ENCODE measurements at places on chromosomes 12 and 14.

DNA sequence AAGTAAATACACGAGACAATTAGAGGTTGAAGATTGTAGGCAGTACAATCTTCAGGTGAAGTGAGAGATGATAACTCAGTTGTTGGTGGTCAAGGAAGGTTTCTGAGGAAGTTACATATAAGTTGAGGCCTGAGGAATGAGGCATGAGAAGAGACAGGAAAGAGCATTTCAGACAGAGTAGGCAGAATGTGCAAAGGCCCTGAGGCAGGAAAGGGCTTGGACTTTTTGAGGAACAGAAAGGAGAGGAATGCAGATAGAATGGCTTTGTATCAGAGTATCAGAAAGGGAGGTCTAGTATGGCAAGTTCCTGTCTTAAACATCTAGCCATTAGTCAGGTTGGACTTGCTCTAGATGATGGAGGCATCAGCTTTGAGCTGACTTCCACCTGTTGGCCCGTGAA lies 122.5 kb downstream of the CAND1 start:
- DNase-seq, result no peak

DNA sequence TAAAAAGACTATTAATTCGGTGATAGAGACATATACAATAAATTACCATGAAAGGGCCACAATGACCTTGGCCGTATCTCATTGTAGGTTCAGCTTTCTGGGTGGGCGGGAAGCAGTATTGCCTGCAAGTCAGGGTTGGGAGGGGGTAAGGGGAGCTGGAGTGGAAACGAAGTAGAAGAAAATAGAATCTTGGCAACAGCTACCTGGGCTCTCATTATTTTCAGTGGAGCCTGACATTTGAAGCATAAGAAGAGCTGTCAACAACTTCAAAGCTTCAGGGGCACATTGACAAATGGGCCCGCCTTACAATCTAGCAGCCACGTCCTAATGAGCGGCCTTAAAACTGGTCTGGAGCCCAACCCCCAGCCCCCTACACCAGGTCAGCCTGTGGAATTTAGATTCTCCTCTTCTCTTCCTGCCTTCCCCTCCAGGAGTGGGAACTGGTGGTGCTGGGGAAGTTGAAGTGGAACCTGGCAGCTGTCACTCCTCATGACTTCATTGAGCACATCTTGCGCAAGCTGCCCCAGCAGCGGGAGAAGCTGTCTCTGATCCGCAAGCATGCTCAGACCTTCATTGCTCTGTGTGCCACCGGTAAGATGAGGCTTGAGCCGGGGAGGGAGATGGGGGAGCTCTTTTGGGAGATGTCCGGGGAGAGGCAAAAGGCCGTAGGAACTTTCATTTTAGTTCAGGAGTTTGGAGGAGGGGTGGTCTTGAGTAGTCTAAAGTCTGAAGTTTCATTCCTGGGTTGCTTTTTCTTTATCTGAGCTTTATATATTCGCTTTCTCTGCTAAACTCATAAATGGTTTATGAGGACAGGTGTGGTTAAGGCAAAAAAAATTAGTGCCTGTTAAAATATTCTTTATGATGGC lies 5.0 kb downstream of the CCND2 start:
- no peak for DNase-seq

- DNase-seq, result no peak
Observed at GRCh38 chr14:61455351-61455750, 134.0 kb downstream of the PRKCH start.

- no peak for DNase-seq
Observed at GRCh38 chr14:81313200-81313599, 86.9 kb downstream of the STON2 start.

GRCh38 chr14:73198253-73198652 lies 39.1 kb upstream of the PAPLN start:
- no peak for DNase-seq

- no peak for DNase-seq
Observed at GRCh38 chr14:88437658-88438057, 52.2 kb downstream of the SPATA7 start.

DNA sequence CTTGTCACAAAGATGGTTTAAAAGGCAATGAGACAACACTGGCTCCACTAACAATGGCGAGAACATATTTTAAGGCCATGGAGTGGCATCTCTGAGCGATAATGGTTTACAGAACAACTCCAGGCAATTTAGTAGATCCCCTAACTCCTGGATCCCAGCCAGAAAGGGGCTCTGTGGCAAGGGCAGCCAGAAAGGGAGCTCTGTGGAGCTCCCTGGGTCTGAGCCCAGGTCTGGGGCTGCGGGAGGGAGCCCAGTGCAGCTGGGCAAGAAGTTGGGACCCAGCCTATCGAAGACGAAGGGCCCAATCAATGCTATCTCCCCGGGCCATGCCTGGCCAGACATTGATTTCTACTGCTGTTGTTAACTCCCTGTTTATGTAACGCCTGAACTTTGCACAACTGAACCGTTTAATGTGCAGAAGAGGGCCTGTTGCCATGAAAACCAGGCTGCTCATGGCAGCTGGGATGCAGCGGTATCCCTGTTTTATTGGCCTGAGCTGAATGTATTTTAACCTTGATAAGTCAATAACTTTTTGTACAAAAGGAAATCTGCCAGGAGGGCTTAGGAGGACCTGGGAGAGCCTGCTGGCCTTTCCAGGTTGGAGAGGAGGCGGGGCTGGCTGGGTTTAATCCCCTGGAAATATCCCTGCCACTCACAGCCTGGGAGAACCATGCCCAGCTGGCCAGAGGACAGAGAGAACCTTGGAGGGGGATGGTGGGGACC lies 6.7 kb upstream of the FAM222A start:
- DNase-seq, result no peak

GRCh38 chr12:3207858-3208257 lies 130.7 kb downstream of the TSPAN9 start:
- DNase-seq, result no peak

- DNase-seq, result no peak
Observed at GRCh38 chr12:90166012-90166411, 457.4 kb upstream of the ATP2B1 start.

- no peak for DNase-seq
Observed at GRCh38 chr12:55044135-55044534, 24.4 kb downstream of the NEUROD4 start.

GRCh38 chr12:132395192-132395907 lies 66.0 kb upstream of the GALNT9 start:
- no peak for DNase-seq

- DNase-seq, result no peak
Observed at GRCh38 chr14:44530475-44530874, 23.4 kb upstream of the FSCB start.

DNA sequence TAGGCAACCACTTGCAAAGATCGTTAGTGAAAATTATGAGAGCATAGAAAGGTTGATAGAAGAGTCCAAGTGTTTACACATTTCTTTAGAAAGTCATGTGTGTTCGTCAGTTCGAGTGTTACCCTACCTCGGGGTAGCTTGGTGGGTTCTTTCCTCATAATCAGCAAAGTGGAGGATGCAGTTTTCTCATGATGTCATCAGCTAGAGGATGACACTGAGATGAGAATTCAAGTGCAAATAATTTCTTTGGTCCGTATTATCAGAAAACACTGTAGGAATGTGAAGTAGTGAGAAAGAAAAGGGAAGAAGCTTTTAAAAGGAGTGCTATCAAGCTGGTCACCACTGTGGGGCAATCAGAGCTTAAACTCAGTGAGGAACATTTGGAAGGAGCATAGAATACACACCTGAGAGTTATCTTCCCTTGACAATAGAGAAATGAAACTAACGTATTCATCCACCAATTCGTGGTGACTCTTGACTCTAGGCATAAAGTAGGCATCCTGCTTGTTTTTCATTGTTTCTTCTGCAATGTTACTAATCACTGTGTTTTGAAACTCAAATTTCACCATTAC lies 1340.9 kb upstream of the TMEM132C start:
- DNase-seq, result no peak

DNA sequence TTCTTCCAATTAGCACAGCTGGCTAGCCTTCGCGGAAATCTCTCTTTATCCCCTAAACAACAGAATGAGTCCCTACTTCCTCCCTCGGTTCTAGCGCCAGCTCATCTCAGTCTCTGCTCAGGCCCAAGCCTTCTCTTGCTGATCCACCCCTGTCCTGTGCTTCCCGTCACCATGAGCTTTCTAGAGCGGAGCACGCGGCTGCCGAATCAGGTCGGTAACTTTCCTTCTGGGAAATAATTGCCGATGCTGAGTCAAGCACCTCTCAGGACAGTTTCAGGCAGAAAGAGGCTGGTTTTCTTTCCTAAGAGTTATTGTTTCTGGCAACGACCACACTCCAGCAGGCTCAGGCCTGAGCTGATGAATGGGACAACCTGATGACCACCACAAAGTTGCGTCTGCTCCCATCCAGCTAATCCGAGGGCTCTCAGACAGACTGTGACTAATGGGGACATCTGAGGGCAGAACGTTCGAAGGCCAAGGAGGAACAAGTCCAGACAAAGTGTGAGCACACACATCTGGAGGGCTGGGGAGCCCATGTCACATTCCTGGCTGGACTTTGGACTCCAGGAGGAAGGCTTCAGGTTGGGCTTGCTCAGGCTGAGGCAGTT lies 13.6 kb upstream of the GPR68 start:
- no peak for DNase-seq
